ENCODE measurements at places on chromosomes 6 and 20.

DNA sequence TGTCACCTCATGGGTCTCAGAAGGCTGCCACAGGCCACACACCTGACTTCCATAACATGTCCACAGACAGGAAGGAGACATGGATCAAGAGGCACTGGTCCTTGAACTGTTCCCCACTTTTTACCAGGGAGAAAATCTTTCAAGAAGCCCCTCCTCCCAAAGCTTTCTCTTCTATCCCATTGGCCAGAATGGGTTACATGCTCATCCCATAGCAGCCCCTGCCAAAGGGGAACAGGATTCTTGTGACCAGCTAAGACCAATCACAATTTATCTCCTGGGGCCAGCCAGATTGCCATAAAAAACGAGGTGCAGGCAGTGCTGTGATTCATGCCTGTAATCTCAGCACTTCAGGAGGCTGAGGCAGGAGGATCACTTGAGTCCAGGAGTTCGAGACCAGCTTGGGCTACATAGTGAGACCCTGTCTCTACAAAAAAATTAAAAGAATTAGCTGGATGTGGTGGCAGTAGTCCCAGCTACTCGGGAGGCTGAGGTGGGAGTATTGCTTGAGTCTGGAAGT, 59.4 kb downstream of the TMEM242 start:
- no peak for DNase-seq

DNA sequence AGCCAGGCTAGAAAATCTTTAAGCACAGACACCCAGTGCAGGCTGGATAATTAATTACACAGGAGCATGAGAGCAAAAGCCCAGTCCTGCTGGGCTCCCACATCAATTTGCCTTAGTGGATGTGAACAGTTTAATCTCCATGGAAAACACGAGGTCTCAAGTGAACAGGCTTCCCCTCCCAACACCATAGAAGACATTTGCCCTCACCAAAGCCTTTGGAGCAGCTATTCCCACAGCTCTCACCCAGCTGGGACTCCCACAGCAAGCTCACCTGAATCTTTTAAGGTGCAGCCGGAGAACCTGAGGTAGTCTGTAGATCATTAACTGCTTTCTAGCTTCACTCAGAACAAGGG, 12.0 kb downstream of the TOMM6 start:
- DNase-seq: no peak

DNA sequence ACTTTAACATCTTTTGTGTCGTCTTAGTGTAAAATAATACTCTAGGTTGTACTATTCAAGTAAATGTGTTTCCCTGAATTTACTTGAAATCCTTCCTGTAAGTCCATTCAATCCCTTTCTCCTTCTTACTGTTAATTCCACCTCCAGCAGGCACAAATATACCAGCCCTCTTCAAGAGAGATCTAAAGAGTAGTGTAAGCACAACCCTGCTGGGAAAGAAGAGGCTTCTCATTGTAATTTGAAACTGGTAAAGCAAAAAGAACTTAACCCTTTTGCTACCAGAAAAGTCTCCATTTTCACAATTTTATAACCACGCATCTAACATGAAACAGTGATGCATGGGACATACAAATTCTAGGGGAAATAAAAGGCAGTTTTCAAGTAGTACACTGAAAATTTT, at the start of gene BMP5:
BMP5 (minus strand) TSS at position 191 of the 400 bp plus-strand sequence. CDS start 725 bp downstream, outside the sequence.
- DNase-seq: no peak

DNA sequence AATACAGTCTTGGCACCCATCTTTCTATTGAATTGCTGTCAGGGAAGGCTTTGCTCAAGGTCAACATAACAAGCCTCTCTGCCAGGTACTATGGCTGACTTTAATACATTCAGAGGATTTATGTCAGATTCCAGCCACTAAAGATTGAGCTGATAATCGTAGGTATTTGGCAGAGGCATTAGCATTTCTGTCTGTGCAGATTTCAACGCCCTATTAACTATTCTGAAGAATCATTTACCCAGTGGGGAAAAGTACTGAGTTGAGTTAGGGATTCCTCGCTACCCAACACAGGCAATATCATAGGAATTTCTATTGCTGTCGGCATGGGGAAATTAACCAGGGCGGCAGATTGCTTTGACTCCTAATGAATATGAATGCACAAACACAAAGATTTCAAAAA, 233.7 kb upstream of the SPTLC3 start:
- no peak for DNase-seq

DNA sequence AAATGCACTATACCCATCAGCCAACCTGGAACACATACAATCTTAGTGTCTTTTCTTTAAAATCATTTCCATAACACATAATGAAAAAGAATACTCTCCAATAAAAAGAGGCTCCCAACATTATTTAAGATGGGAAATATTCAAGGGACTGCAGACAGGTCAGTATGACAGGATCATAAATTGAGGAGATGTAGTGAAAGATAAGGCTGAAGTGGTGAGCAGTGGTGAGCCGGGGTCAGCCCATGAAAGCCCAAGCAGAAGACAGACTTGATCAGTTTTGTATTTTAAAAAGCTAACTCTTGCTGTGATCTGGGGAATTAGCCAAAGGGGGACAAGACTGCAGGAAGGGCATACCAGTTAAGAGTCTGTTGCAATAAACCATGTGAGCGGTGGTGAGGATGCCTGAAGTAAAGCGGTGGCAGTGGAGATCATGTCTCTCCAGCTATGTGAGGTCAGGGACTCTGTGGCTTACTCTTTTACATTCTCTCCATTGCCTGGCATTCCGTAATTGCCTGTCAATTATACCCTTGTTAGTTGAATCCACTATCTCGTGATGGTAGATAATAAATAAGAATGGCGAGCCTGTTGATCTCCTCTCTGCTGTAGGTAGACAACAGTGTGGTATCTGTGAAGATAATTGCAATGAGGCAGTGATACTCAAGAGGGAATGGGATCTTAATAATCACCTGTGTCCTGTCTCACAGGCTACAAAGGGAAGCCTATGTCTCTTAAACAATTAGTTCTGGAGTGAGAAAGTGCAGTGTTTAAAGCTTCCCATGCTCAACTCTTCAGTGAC, 97.4 kb downstream of the FILIP1 start:
- no peak for DNase-seq

All from mesothelial cell of epicardium (in vitro differentiated cells).